ENCODE measurements at places on chromosomes 4 and X. TPM values are rescaled to one million over a fixed set of nuclear protein-coding genes. Genes with fewer than 3 reads are reported as not detected.
A peak's percentile ranks its signal among the peaks of the same experiment; 100 is the strongest.

The DACH2 gene
- polyA plus RNA-seq: not detected

The RGN gene
- polyA plus RNA-seq: 1.3 TPM

The PHKA1 gene
- 0.67 TPM for polyA plus RNA-seq

The ZFP92 gene
- polyA plus RNA-seq: 0.83 TPM

- DNase-seq: no peak
Measured at GRCh38 chrX:115622534-115622933, 61.6 kb downstream of the PLS3 start.

DNA sequence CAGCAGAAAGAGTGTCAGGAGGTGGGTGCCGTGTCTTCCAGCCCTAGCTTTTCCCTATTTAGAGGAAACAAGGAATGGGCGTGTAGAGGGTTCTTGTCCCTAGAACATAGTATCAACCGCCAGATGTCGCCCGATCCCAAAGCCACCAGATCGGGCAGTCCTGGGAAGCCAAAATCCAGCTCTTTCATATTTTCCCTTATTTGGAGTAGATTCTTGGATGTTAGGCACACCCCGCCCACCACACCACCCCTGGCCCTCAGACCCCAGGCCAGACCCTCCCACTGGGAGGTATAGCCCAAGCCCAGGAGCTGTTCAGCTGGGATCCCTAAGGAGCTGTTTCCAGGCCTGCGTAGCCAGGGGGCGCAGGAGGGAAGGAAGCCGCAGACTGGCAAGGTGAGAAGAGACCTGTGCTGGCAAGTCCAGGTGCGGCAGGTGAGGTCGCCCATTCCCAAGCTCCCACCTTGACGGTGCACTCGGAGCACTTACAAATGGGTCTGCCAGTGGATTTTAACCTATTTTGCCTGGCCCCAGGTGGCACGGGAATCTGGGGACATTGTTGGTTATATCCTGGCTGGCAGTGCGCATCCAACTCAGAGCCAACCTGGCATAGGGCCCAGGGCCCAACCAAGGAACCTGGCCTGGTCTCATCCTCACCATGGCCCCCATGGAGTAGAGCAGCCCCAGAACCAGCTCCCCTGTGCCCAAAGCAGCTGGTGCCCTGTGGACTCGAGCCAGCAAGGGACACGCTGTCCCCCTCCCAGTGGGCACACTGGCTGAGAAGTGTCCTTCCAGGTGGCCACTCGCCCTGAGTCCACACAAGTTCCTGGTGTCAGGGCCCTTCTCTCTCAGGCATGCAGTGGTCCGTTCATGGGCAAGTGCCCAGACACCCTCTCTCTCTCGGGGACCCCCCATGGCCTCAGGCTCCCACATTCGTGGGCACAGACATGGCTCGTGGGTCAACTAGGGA lies 811 bp downstream of the FLNA start:
- DNase-seq: no peak

- DNase-seq: no peak
Measured at GRCh38 chrX:155094468-155095061, 23.3 kb downstream of the BRCC3 start.

DNA sequence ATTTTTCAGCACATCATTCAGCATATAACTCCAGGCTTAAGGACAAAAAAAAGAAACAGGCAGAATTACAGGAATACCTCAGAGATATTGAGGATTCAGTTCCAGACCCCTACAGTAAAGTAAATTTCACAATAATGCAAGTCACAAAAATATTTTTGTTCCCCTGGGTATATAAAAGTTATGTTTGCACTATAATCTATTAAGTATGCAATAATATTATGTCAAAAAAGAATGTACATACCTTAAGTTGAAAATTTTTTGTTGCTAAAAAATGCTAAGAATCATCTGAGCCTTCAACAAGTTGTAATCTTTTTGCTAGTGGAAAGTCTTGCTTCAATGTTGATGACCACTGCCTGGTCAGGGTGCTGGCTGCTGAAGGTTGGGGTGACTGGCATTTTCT lies 2532.5 kb downstream of the ARAP2 start:
- no peak for DNase-seq

- DNase-seq: no peak
Measured at GRCh38 chr4:182231496-182231895, 11.7 kb upstream of the TENM3 start.

GRCh38 chr4:56786955-56787354 lies 34.5 kb downstream of the SPINK2 start:
- no peak for DNase-seq

DNA sequence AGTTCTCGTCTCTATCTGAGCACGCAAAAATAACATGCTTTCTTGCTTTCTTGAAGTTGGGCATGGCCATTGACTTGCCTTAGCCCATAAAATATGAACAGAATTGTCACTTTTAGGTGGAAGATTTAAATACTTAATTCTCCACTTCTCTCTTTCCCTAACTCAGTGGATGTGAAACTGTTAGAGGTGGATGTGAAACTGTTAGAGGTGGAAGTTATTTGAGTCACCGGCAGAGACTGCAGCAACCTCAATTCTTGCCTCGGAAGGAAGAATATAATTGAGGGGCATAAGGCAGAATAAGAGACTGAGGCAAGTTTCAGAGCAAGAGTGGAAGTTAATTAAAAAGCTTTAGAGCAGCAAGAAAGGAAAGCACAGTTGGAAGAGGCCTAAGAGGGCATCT lies 2.8 kb upstream of the PARM1 start:
- no peak for DNase-seq

GRCh38 chr4:38531141-38531727 lies 132.8 kb upstream of the KLF3 start:
- no peak for DNase-seq

GRCh38 chrX:118807151-118808017 lies 16.2 kb upstream of the ZCCHC12 start:
- peak; percentile 72 for DNase-seq

All from spleen (tissue), 13 donors.